Non-pigmented ciliary epithelial cell (primary cell): ENCODE measurements at places on chromosomes 5 and 9.

- DNase-seq: no peak
Observed at GRCh38 chr5:54180630-54181031, 129.7 kb downstream of the ARL15 start.

DNA sequence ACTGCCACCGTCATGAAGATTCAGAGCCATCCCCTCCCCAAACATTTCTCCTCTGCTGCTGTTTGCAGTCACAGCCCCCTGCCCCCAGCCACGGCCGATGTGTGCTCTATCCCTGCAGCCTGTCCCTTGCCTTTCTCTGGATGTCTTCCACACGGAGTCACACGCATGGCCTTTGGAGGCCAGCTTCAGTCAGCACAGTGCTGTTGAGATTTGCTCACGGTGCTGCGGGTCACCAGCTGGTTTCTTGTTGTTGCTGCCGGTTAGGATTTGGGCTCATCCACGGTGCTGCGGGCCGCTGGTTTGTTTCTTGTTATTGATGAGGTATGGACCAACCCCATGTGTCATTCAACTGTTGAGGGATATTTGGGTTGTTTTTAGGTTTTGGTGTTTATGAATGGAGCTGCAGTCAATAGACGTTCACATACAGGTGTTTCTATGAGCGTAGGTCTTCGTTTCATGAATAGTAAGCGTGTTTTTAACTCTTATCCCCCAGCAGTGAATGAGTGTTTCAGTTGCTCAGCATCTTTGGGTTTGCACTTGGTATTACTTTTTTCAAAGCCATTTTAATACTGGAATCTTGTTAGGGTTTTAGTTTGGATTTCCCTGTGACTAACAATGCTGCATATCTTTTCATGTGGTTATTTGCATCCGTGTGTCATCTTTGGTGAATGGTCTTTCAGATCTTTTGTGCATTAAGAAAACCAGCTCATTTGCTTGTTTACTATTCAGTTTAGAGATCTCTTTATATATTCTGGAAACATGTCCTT lies 57.6 kb downstream of the AHRR start:
- DNase-seq: no peak

GRCh38 chr9:6805532-6805931 lies 47.8 kb downstream of the KDM4C start:
- DNase-seq: peak; percentile 18

GRCh38 chr9:127053057-127053821 lies 69.2 kb downstream of the ANGPTL2 start:
- no peak for DNase-seq

- DNase-seq: no peak
Observed at GRCh38 chr9:90942555-90942954, 140.9 kb downstream of the SYK start.

DNA sequence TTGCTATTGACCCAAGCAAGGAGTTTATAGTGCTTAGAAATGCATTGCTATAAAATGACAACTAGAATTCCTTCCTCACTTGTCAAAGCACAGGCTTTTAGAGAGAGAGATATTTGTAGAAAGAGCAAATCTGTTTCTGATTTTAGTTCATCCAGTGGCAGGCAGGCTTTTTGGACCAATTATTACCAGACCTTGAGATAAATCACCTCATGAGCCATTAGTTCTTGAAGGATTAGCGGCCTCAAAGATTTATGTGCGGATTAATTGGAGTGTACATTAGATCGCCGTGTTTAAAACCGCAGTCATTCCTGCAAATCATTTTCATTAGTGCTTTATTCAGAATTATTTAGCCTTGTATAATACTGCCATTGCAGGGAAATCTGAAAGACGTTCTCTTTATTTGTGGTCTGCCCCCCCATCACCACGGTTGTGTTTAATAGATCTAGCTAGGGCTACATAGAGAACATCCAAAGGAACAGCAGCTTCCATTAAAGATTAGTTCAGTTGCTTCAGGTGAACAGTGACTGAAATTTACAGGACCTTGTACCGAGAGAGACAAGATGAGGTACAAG lies 28.8 kb upstream of the TJP2 start:
- no peak for DNase-seq

DNA sequence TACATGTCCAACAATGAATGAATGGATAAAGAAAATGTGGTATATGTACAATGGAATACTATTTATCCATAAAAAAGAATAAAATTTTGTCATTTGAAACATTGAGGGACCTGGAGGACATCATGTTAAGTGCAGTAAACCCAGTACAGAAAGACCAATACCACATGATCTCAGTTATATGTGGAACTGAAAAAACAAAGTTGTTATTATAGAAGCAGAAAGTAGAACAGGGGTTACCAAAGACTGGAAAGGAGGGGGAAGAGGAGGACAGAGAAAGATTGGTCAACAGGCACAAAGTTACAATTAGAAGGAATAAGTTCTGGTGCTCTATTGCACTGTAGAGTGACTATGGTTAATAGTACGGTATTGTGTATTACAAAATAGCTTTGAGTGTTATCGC lies 233.8 kb downstream of the SEMA6A start:
- no peak for DNase-seq

DNA sequence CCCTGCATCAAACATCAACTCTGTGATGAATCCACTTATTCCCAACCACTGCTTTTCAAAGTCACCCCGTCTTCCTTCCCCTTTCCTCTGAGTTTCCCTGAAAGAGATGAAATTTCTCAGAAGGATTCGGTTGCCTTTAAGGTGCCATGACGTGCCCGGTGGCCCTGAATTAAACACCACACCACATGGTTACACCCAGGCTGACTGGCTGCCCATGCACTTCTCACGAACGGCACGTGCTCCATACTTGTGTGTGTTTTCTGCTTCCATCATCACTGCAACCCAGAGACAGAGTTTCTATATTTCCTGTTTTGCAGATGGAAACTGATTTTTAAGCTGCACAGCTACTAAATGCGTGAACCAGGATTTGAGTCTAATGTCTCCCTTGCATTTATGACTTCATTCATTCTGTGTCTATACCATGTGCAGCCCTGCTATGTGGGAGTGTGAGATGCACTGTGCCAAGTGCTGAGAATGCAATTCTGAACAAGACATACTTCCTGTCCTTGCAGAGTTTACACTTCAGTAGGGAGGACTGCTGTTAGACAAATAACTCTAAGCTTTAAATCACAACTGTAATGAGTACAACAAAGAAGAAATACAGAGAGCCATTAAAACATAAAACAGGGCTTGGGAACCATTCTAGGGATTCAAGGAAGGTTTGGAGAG lies 162.9 kb downstream of the NXNL2 start:
- DNase-seq: no peak

DNA sequence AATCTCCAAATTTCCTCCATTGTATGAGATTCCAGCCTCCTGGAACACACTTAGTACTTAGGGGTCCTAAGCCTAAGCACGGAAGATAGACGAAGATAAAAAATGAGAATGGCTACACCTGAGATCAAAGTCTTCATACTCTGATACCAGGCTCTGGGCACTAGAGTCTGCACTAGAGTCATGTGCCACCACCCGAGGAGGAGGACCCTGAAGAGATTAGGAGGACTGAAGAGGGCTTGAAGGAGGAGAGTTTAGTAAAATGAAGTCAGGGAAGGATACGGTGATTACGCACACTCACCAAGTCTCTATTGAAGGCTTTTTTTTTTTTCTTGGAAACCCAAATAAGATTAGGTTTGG lies 573 bp upstream of the SPATA24 start:
- no peak for DNase-seq

GRCh38 chr9:105670775-105671174 lies 8.5 kb downstream of the TAL2 start:
- DNase-seq: no peak
